ENCODE measurements at places on chromosomes 3 and 15.

GRCh38 chr3:13420831-13421765, 976 bp upstream of the NUP210 start:
- no peak for DNase-seq

DNA sequence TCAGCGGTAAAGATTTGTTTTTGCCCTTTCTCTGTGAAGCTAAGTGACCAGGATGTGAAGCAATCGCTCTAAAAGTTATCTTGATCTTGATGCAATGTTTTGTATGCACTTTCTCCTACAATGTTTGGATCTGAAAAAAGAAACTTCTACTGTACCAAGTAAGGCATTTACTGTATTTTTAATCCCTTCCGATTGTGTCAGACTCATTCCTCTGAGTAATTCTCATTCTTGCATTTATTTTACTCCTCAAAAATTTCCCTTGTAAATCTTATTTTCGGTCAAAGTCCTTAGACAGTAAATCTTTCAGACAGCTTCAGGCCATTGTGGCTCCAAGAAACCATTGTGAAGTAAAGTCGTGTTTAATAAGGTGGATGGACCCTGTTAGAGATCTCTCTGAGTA, 141.9 kb downstream of the TP63 start:
- no peak for DNase-seq

- DNase-seq, result no peak
These were observed 21.1 kb upstream of the ST6GAL1 start for GRCh38 chr3:186909078-186909853.

- no peak for DNase-seq
These were observed 203.5 kb upstream of the LINGO1 start for GRCh38 chr15:77836121-77836692.

DNA sequence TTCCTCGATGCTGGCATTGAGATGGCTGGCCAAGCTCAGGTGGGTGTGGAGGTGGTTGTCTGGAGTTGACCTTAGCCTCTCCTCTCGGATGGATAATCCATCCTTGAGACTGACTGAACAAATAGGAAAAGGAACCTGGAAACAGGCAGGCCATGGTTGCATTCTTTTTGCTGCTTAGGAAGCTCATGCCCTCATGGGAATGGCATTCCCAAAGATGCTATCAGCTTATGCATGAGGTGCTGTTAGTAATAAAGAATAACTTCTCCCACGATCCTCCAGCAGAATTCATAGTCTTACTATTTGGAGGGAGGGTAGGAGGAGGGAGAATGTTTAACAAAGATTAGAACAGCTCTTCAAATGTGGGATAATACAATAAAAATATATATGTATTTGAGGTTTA, 303.0 kb upstream of the TPM1 start:
- no peak for DNase-seq

- no peak for DNase-seq
These were observed 4.6 kb upstream of the SMCO1 start for GRCh38 chr3:196519718-196520082.

- no peak for DNase-seq
These were observed 96.0 kb upstream of the ZNF385D start for GRCh38 chr3:21847005-21847404.

- DNase-seq, result no peak
These were observed 112.3 kb upstream of the PHLDB2 start for GRCh38 chr3:111746772-111747171.

- DNase-seq, result no peak
These were observed 25.5 kb downstream of the FAN1 start for GRCh38 chr15:30929064-30929669.

DNA sequence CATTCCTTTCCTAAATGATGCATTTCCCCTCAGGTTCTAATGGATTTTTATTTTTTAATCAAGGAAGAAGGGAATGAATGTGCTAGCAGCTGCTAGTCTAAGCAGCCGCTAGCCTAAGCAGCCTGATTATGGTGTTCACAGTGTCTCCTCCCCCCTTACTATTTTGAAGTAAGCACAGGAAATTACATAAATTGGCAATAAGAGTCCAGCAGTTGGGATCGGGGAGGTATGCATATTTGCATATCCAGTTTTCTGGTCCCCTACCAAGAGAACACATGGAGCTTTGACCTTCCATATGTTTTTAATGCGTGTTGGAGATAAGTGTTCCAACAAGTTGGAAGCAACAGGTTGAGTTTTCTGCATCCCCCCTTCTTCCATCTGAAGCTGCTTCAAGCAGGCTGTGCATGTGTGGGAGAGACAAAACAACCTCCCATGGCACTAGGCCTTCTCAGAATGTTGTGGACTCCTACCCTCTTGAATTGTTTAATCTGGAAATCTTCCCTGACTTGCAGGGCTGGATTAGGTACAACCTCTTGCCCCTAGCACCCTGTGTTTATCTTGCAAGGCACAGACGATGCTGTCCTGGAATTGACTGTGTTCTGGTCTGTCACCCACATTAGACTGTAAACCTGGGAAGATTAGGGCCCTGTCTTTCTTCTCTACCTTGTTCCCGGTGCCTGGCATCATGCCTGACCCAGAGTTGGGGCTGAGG, 124.8 kb upstream of the LRIG1 start:
- no peak for DNase-seq
